M059J (cell line): ENCODE measurements at places on chromosomes 5 and 9. TPM values are rescaled to one million over a fixed set of nuclear protein-coding genes. Genes with fewer than 3 reads are reported as not detected.

Gene TMEM215
- not detected in 2 replicates for total RNA-seq

Gene EIF4E1B
- not detected in 2 replicates for total RNA-seq

Gene MUSK
- 0.15 and 0.59 TPM in 2 replicates for total RNA-seq

Gene PCDHGA4
- total RNA-seq, result 0.17 and 0.91 TPM in 2 replicates

Gene PURA
- 5.2 and 7.8 TPM in 2 replicates for total RNA-seq

Gene ADAMTSL2
- 0.07 and 0.10 TPM in 2 replicates for total RNA-seq

Gene PLPP1
- total RNA-seq, result 68.1 and 90.6 TPM in 2 replicates

Gene RASEF
- total RNA-seq, result 2.5 TPM in 2 replicates

Gene CORO2A
- total RNA-seq, result 3.6 and 4.3 TPM in 2 replicates

Gene TNFSF15
- 0.10 and 0.15 TPM in 2 replicates for total RNA-seq

Gene UHRF2
- 27.6 and 37.8 TPM in 2 replicates for total RNA-seq

Gene NUTM2F
- total RNA-seq, result not detected in 2 replicates

Gene IFNA2
- total RNA-seq, result not detected in 2 replicates

Gene CDKN2B
- 11.5 and 24.1 TPM in 2 replicates for total RNA-seq

Gene IFNE
- total RNA-seq, result 0.57 TPM in 1 of 2 replicates, not detected in the other

Gene RAB14
- 31.4 and 52.2 TPM in 2 replicates for total RNA-seq

Gene ANKRD34B
- not detected in 2 replicates for total RNA-seq

Gene ZNF300
- 5.1 and 5.7 TPM in 2 replicates for total RNA-seq

Gene WDR5
- total RNA-seq, result 21.6 and 36.2 TPM in 2 replicates

Gene BTNL3
- not detected in 2 replicates for total RNA-seq
